Stimulated activated CD4-positive, alpha-beta T cell treated with anti-CD3 and anti-CD28 coated beads, Interleukin-12 subunit alpha, Interleukin-12 subunit beta, amount 100 ng/mL, for 4 hours (primary cell): ENCODE measurements at places on chromosomes 1 and 21.

- DNase-seq: no peak
These were observed 18.7 kb upstream of the CD55 start for GRCh38 chr1:207302618-207303393.

DNA sequence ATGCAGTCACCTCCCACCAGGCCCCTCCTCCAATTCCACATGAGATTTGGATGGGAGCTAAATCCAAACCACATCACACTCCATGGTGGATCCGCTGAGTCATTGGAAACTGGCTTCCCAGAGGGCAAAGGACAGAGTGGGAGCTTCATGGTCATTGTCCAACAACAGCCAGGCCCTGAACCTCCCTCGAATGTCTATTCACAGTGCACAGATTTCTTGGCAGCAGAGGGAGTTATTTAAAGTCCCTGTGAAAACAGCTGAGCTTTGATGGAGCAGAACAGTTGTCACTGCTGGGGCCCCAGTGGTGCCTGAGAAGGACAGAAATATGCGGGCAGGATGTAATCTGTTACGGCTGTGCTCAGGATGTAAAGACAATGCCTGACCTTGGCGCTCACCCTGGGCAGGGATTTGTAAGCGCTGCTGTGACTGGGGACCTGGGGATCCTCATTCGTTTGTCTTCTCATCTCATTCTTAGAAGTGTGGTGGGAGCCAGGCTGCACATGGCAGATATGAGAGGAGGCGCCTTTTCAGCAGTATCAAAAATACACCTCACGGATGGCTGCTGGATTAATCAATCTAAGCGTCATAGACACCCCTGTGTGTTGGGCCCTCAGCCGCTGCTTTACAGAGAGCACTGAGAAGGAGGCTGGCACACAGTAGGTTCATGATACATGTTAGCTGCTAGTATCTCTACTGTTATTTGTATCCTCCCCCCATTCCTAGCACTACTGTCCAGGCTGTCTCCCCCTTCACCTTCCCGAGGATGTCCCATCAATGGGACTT, 439.4 kb downstream of the PTPRU start:
- DNase-seq: no peak

- DNase-seq: no peak
These were observed 235.0 kb downstream of the SLC45A1 start for GRCh38 chr1:8552820-8553397.

- DNase-seq: no peak
These were observed 1.4 kb upstream of the F3 start for GRCh38 chr1:94543001-94543400.

DNA sequence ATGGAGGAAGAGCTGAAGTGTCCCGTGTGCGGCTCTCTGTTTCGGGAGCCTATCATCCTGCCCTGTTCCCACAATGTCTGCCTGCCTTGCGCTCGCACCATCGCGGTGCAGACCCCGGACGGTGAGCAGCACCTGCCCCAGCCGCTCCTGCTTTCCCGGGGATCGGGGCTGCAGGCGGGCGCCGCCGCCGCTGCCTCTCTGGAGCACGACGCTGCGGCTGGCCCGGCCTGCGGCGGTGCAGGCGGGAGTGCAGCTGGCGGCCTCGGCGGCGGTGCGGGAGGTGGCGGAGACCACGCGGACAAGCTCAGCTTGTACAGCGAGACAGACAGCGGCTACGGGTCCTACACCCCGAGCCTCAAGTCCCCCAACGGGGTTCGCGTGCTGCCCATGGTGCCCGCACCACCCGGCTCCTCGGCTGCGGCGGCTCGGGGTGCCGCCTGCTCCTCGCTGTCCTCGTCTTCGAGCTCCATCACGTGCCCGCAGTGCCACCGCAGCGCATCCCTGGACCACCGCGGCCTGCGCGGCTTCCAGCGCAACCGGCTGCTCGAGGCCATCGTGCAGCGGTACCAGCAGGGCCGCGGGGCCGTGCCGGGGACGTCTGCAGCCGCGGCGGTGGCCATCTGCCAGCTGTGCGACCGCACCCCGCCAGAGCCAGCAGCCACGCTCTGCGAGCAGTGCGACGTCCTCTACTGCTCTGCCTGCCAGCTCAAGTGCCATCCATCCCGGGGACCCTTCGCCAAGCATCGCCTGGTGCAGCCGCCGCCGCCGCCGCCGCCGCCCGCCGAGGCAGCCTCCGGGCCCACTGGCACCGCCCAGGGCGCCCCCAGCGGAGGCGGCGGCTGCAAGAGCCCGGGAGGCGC, 1.3 kb downstream of the TRIM67 start:
- no peak for DNase-seq

- no peak for DNase-seq
These were observed 482.0 kb downstream of the SETD4 start for GRCh38 chr21:35578347-35578782.

DNA sequence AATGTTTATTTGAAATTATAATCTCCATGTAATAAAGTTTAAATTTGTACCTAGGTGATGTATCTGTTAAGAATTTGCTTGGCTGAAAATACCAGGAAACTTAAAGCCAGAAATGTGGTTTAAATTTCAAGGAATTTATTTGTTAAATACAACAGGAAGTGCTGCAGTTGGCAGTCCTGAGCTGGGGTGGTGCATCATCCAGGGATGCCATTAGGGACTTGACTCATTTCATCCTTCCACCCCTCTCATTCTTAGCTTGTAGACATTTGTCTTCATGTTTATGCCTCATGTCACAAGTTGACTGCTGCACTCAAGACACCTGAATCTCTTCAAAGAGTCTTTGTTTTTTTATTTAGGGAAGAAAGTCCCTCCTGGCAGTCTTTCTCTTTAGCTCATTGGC, 175.9 kb downstream of the LHX8 start:
- DNase-seq: no peak

GRCh38 chr1:96837781-96838216, 116.2 kb downstream of the PTBP2 start:
- DNase-seq: no peak

DNA sequence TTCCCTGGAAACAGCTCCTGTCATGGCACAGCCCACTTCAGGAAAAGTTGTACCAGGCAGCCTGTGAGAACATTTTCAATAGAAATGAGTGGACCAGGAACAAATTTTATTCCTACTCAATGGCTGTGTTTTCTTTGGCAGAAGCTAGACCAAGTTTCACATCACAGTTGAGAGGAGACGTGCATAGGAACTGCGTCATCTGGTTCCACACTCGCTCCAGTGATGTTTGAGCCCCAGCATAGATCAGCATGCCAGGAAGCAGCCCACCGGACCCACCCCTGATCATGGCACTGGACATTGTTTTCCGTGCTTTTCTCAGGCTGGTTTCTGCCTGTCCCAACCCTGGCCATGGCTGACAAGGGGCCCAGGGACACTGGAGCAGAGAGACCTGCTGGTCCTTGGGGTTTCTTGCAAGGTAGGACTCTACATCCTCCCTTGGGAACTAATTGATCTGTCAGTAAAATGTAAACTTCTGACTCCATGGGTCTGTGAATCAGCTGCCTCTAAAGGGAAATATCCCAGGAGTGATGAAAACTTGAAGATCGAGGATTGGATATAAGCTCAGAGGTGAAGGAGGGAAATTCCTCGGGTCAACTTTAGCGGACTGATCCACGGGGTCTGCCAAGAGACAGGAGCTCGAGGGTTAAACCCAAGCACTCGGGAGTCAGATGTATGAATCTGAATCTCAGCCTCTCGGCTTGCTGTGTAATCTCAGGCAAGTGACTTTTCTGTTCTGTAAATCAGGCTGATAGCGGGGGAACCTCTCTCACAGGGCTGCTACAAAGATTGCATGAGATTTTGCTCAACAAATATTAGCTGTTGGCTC, 35.7 kb downstream of the NEK2 start:
- DNase-seq: no peak

DNA sequence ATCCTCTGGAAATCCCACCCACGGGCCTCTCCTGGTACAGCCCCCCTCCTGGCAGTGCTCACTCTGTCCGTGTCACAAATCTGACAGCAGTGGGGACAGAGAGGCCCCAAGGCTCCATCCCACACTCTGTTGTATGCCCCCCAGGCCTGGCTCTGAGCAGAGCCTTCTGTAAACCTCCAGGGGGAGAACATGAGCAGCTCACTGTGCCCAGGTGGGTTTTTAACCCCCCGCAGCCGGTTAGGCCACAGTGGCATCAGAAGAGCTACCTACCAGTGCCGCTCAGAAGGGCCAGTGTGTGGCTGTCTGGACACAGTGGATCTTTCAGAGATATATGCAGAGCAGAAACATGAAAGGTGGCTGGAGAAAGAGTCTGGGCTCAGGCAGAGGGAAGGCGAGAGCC, 12.0 kb upstream of the GPR153 start:
- DNase-seq: no peak

DNA sequence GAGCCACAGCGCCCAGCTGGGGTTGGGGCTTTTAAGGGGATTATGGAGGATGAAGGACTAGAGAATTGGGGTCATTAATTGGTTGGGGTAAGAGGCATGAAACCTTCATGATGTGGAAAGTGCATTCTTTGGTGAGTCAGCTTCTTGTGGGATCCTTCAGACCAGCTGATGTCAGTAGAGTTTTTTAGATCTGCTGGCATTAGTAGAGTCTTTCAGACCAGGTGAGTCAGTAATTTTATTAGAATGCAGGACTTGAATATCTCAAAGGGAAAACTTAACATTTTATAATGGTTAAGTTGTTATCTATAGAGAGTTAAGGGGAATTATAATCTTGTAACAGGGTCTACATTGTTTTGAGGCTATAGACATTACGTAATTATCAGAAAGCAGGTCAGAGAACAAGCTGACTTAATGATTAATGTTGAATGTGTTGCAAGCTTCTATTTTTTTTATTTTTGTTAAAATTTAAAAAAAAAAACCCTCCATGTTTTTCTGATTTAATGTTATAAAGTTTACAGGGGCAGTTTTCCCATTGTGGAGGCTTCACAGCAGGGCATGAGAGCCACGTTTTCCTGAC, 160.9 kb upstream of the FMN2 start:
- DNase-seq: no peak

- no peak for DNase-seq
These were observed 40.0 kb downstream of the MEGF6 start for GRCh38 chr1:3571263-3571662.

DNA sequence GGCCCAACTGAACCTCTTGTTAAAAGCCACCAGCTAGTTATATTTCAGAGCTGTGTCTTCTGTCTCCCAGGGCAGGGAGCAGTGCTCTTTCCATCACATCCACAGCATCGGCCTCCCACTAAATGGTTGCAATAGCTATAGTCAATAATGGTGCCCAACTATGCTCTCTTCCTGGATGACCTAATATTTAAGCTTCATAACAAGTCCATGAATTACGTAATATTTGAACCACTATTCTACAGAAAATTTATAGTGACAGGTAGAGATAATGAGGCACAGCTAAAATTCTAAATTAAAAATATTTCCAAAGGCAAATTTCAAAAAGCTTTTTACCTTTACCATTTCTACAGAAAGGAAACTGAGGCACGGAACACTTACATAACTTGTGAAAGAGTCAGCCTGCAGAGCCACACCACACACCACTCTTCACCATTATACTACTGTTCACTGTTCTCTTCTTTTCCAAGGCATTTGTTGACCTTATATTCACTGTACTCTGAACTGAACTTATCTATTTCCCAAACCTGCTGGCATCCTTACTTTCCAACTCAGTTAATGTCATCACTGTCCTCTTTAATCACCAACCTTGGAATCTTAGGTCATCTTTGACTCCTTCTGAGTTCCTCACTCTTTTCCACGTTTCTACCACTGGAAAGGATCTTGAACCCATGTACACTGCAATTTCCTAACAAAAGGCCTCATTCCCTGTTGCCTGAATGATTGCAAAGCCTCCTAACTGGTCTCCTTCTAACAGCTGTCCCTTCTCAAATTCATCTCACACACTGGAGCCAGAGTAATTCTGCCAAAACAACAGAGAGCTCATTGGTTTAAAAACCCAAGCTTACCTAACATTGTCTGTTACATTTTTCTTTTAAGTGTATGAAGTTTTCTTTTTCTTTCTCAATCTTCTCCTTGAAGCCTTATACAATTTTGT, 85.5 kb downstream of the DDAH1 start:
- no peak for DNase-seq

DNA sequence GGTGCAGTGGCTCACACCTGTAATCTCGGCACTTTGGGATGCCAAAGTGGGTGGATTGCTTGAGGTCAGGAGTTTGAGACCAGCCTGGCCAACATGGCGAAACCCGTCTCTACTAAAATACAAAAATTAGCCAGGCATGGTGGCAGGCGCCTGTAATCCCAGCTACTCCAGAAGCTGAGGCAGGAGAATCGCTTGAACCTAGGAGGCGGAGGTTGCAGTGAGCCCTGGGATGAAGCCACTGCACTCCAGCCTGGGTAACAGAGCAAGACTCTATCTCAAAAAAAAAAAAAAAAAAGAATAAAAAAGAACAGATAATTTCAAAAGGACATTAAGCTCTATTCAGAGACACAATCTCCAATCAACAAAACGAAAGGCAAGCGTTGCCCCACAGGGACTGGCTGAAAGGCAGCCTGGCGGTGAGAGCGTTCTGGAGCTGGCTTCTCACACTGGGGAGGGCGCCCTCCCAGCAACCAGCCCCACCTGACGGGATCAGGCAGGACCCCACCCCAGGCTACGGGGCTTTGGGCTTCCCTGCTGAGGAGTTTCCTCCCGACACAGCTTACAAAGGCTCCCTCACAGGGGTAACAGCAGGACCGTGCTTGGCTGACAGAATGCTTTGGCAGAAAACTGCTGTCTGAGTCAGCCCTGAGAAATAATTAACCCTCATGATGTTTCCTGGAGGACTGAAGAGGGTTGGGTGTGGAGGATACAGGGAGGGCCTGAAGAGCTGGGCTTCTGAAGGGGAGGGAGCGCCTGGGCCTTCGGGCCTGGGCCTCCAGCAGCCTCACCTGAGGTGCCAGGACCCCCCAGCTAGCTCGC, 31.1 kb upstream of the SRP9 start:
- no peak for DNase-seq

- no peak for DNase-seq
These were observed 108.6 kb downstream of the NTMT2 start for GRCh38 chr1:170254371-170254770.

DNA sequence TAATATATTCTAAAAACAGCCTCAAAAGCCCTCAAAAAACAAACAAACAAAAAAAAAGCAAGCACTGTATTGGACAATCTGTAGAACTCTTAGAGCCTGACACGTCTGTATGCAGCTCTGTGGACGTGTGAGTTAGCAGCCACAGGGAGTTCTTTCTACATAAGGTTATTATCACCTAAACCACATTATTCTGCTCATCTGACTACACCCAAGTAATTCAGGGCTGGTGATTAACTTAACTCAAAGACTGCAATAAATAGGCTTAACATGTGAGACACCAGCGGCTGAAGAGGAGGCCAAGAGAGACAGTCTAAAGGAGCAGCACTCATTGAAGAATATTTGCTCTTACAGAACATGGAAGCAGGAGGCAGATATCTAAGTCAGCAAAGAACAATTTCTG, 316.0 kb downstream of the VAV3 start:
- DNase-seq: no peak

DNA sequence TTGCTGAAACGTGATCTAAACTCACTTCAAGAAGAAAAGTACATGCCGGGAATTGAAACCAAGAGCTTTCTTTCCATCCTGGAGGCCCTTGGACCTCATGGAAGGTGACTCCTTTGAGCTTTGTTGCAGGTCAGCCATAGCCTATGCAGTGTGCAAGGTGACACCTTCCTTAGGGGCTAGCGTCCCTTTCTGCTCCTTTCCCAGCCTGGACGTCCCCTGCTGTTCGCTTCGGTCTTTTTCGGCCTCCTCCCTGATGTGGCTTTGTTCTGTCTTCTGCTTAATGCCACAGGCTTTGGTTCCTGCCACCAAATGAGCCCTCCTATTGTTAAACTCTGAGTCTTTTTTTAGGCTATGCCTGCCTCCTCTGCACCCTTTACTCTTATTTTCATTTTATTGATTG, 308.8 kb downstream of the BRINP2 start:
- no peak for DNase-seq

GRCh38 chr1:14580986-14581385, 17.5 kb upstream of the KAZN start:
- DNase-seq: no peak
